ENCODE measurements at places on chromosomes 3 and 15.
A peak's percentile ranks its signal among the peaks of the same experiment; 100 is the strongest.

- no peak for DNase-seq
Observed at GRCh38 chr3:11991751-11992150, 12.4 kb upstream of the SYN2 start.

DNA sequence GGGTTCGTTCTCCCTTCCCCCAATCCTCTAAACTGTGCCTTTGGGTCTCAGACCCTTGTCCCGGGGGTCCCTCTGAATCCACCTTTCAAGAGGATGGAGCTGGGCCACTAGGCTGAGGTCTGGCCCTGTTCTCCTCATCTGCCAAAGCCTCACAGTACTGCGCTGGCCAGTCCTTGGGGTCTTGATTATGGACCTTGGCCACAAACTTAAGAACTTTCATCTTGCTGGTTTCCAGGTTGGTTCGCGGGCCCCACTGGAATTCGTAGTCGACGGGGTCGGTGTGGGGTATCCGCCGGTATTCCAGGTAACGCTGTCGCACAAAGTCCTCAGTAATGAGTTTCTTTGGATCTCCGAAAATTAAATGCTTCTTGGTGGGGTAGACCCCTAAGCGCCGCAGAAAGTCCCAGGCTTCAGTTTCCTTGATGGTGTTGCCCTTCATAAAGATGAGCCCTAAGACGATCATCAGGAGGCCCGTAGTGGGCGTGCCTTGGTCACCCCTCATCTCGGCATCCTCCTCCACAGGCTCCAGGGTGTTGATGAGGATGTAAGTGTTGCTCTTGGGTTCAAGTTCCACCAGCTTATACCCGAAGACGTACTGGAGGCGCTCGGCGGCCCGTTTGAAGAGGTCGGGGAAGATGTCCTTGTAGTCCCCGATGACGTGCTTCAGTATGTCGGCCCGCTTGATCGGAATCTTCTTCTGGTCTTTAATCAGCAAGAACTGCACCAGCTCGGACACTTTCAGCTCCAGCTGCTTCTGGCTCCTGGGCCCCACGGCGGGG, 727 bp downstream of the NSMCE3 start:
- DNase-seq: no peak

DNA sequence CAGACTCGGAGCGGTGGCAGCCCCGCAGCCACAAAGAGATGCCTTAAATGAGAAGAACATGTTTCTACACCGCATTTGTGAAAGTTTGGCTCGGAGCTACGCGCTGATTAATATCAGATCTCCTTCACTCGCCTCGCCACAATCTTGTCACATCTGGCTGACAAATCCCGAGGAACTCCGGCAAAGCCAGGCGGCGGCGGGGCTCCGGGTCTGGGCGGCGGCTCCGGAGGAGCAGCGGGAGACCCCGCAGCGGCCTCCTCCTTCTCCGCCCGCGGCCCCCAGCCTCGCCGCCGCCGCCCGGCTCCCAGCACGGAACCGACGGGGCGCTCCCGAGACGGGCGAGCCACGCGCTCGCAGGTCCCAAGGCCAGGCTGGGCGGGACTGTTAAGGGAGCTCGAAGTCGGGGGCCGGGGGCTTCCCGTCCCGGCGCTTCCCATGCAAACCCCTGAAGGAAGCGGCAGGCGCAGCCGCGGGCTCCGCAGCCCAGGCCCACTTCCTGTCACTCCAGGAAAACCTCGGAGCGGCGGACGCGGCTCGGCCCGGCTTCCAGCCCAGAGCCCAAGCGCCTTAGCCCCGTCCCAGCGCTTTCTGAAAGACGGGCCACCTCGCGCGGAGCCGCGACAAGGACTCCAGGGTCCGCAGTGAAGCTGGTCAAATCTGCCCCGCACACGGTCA, 1.2 kb downstream of the BNC1 start:
- no peak for DNase-seq

- no peak for DNase-seq
Observed at GRCh38 chr15:25183581-25184251, 228.9 kb downstream of the SNRPN start.

GRCh38 chr15:61033940-61034677, 195.0 kb downstream of the RORA start:
- no peak for DNase-seq

DNA sequence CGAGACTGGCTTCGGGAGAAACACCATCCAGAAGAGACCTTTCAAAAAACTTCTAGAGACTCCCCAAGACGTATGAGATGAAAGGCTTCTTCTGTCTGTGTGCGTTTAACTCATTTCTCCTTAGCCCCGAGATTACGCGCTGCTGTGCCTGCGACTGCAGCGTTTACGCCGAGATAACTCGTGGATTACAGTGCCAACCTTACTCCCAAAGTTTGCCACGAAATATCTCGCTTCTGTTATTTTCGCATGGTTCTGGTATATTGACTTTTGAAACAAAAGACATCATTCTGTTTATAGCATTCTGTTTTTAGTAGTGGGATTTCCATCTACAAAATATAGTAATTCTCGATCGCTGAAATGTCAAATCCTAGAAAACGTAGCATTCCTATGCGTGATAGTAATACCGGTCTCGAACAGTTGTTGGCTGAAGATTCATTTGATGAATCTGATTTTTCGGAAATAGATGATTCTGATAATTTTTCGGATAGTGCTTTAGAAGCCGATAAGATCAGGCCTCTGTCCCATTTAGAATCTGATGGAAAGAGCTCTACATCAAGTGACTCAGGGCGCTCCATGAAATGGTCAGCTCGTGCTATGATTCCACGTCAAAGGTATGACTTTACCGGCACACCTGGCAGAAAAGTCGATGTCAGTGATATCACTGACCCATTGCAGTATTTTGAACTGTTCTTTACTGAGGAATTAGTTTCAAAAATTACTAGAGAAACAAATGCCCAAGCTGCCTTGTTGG, 467 bp downstream of the PGBD4 start:
- no peak for DNase-seq

DNA sequence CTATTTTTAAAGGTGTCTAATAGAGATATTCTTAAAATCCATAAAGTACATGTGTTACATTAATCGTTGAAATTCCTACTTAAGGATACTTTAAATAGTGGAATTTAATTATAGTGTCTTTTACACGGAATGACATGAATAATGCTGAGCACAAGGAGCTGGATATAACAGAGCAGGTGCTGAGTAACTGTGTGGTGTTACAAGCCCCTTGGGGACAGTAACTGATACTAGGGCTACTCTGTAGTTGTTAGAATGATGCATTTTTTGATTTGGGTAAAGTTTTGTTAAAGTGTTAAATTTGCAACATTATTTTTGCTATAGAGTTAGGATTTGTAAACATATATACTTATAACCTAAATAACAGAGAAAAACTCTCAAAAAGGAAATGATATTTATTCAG, 1496.1 kb downstream of the OTOL1 start:
- DNase-seq: no peak

DNA sequence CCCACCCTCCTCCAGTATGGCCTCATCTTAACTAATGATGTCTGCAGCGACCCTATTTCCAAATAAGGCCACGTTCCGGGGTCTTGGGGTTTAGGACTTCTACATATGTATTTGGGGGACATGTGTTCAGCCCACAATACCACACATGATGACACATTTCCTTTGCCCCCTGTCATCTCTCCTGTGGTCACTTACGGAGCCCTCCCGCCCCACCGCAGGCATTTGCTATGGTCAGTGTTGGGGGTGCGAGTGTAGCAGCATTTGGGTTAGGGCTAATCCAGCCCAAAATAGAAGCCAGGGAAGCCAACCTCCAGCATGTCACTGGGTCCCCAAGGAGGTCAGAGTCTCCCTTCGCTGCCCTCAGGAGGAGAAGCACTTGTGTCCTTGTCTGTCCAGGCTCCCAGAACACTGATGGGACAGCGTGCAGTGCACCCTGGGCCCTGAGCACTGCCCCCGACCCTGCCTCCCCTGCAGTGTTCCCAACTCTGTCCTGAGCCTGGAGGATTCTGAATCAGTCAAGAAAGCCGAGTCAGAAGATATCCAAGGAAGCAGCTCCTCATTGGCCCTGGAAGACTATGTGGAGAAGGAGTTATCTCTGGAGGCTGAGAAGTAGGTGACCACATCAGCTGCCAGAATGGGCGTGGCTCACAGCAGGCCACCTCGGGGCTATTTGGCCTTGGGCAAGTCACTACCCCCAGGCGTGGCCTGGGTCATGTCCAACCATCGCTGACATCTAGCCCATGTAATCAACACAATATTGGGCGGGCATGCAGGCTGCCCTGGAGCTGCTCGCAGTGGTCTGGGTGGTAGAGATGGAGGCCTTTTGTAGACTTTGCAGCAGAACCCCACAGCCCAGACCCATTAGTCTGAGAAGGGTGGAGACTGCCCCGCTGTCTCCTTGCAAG, 46.9 kb upstream of the FGD5 start:
- DNase-seq: no peak

DNA sequence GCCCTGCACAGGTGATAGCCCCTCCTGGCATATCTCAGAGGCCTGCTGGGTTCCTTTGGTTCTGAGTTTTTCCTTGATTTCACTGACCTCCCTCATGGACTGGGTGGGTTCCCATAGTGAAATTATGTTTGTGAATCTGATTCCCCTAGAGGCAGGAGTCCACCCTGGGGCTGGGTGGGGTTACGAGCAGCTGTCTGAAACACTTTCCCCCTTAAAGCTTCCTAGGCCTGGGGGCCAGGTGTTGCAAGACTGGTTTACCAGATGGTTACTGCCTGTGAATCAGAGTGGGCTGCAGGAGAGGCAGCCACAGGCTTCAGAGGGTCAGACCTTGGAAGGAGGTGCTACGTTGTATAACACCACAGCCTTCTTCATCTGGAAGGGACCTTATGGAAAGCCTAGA, 34.3 kb downstream of the IL20RB start:
- no peak for DNase-seq

DNA sequence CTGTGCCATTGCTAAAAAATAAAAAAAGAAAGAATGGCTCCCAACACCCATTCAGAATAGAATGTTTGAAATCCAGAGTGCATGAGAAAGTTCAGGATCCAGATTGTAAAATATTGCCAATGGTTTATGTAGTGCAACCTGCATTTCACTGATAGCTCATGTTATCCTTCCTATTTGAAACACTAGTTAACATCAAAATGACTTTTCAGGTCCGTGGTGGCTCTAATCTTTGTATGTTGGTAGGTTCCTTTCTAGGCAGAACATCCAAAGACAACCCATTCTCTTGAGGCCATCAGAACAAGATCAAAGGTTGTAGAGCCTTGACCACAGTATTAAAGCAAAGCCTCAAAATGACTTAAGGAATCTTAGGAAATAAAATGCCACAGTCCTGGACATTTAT, 51.0 kb downstream of the PLCL2 start:
- DNase-seq: no peak

DNA sequence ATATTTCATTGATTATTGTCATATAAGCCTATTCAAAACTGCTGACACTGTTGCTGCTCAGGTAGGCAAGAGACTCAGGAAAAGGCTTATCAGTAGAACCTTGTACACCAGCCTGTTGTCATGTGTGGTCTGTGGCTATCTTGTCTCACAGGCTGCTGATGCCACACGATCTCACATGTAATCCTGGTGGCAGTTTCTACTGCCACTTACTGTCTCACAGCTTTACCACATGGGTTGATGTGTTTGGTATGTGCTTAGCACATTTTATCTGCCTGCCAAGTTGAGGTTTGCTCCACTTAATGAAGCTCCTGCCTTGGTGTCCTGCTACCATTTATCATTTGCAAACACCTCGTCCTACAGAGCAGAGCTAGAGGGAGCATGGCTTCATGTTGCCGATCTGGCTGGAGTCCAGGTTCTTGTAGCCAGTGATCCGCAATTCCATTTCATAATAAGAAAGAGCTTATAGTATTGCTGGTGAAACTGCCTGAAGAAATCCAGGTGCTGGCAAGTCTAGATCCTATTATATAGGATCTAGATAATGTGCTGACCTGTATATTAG, 637.9 kb downstream of the NLGN1 start:
- DNase-seq: no peak

GRCh38 chr3:35137612-35138011, 501.7 kb upstream of the ARPP21 start:
- DNase-seq: no peak

DNA sequence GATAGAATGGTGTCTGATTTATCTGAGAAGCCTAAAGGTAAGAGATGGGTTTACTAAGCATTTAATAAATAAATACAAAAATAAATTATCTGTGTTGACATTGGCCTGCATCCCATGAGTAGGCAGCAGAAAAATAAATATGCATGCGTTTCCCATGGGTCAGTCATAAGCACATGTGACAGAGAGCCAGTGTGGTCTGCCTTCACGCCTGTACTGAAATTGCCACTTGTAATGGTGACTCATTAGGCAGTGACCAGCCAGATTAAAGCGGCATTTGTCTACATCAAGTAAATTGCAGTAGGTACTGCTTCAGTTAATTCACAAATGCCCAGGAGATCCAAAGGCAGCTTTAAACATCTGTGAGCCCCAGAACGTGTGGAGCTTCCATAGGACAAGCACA, 399.6 kb downstream of the NAALADL2 start:
- no peak for DNase-seq

GRCh38 chr3:43627360-43627759, 5.5 kb upstream of the ANO10 start:
- no peak for DNase-seq

GRCh38 chr3:101954936-101955335, 105.6 kb downstream of the NFKBIZ start:
- no peak for DNase-seq

DNA sequence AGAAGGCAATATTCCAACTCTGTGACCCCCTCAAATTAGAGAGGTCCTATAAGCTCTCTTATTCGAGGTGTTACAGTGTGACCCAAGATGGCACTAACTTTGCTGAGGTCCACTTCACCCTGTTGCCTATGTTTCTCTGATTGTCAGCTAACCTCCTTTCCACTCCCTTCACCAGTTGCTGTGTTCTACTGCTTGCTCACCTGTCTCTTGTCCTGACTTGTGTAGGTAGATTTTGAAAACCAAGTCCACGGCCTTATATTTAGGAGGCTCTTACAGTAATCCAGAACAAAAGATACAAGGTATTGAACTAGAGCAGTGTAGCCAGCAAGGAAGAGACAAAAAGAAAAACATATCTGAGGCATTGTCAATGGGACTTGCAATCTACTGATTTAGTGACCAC, 20.1 kb upstream of the GSK3B start:
- DNase-seq: no peak

GRCh38 chr15:48896869-48897814, 19.2 kb downstream of the EID1 start:
- peak; percentile 24 for DNase-seq

Data from brain pericyte (primary cell).